ENCODE measurements at places on chromosomes 11 and 22. TPM values are rescaled to one million over a fixed set of nuclear protein-coding genes. Genes with fewer than 3 reads are reported as not detected.

MUC6 gene
- total RNA-seq = not detected

DNA sequence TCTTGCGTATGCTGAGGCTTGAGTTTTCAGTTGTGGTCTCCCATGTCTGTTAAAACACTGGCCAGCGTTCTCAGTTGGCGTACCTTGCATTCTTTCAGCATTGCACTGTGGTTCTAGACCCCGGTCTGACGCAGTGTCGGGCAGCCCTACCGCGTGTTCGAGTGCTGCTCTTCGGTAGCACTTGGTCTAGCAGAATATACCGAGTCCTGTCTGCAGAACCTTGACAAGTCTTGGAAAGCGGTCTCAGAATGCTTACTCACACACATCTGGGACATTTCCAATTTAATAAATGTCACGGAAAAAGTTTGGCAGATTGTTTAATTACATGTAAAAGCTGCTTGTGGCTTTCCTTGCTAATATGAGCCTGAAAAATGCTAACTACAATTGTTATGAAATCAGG, 32.6 kb downstream of the PPFIA1 start:
- DNase-seq = no peak

MMP8 gene
- total RNA-seq = not detected

GRCh38 chr11:44780940-44781631, 54.3 kb downstream of the TSPAN18 start:
- DNase-seq = no peak

OR51B4 gene
- total RNA-seq = not detected

DNA sequence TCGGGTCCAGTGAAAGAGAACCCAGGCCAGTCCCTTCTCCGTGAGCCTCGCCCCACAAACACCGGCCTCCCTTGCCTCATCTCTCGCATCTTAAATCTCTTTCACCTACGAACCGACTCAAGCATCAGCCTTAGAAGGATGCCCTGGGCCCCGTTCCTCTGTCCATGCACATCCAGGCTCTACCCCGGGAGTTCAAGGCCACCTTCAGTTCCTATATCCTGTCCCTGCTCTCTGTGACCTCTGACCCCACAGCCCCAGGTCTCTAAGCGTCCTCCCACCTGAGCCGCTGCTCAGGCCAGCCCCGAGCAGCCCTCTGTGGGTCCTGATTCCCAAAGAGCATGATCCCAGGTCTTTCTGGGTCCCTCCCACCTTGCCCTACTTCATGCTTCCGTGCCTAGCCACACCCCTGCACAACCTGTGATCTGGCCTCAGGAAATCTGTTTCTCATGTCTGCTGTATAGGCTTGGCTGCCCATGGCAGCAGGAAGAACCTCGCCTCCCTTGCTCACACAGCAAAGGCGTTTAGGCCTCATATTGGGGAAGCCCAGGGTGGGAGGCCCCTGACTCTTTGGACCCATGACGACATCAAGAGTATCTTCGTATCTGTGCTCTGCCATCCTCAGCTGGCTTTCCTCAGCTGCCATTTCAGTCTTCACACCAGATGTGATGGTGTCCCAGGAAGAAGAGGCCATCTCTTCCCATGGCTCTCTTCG, 77.5 kb upstream of the SEPTIN5 start:
- DNase-seq = no peak

Data from dermis microvascular lymphatic vessel endothelial cell (primary cell).